ENCODE measurements at places on chromosomes 1 and 21.

DNA sequence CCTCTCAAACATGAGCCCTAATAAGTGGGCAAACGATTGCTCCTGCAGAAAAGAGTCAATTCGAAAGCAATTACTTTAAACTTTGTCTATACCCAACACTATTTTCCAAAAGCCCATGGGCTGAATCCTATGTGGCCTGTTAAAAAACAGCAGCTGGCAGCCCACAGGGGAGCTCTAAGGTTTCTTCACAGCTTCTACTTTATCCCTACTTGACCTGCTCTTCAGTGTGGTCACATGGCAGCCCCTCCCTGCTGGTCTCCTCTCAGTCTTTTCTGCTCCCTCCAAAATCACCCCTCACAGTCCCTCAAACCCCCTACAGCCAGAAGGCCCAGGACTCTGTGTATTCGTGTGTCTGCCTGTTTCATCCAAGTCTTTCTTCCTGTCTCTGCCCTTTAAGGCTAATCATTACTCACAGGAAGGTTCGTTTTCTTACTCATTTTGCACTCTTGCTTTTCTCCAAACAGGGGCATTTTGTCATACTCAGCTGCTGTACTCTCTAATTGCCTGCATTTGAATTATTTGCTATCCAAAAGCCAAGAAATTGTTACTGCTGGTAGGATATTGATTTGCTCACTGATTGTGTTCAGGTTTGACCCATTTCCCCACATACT is 62.4 kb upstream of the FAM3B start:
- DNase-seq: no peak

DNA sequence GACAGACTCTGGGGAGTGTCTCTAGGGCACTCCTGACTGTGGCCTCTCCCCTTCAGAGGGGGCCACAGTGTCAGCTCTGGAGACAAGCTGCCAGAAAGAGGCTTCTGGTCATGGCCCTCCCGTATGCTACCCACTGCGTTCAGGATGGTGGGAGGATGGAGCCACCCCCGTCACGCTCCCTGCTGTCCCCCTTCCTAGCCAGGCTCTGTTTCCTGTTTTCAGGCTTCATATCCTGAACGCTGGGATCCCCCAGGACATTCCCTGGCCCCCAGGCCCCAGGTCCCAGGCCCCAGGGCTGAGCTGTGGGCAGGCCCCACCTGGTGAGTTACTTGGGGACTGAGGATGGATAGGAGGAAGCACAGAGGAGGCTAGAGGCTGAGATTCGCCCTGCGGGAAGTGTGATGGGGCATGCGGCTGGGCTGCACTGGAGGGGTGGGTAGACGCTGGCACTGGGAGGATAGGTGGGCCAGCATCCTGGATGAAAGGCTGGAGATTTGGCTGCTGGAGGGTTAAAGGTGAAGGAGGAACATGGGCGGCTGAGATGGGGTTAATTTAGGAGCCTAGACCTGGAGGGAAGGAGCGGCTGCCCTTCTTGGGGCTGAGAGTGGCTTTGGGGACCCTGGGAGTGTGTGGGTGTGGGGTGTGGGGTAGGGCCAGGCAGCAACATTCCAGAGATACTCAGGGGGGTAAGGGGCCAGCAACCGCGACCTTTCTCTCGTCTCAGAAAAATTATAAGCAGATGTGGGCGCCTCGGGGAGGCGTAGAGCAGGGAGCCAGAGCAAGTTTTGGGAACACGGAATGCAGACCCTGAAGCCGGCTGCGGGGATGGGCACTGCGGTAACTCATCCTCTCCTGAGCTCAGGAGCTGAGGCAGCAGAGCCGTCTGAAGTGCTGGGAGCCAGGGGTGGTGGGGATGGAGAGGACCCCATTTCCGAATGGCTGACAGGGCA is 8.7 kb downstream of the PEAR1 start:
- DNase-seq: no peak

GRCh38 chr1:246427611-246428010 is 79.5 kb downstream of the SMYD3 start:
- no peak for DNase-seq

- DNase-seq: no peak
Measured at GRCh38 chr1:107637101-107637500, 327.9 kb downstream of the VAV3 start.

GRCh38 chr1:236868625-236869467 is 73.8 kb downstream of the MTR start:
- peak; percentile 5 for DNase-seq

DNA sequence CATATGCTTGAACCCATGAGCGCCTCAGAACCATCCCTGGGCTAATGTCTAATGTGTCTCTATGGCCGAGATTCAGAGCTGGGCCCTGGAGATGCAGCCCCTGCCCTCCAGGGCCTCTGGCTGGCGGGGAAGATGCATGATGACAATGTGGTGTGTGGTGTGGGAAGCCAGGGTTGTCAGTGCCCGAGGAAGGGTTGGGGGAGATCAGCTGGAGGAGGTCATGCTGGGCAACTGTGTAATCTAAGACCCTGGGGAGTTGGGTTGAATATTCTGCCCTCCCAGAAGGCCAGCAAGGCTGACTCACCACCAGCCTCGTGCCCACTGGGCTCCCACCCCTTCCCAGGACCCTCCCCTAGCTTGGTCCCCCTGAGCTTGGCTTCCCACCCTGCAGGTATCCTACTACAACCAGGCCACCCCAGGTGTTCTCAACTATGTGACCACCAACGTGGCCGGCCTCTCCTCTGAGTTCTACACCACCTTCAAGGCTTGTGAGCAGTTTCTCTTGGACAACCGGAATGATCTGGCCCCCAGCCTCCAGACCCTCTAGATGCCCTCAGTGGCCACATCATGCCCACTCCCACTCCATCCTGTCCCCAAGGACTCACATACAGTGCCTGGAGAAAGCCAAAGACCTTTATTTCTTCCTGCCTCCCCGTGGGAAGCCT is 14.6 kb downstream of the FAM151A start:
- DNase-seq: no peak

DNA sequence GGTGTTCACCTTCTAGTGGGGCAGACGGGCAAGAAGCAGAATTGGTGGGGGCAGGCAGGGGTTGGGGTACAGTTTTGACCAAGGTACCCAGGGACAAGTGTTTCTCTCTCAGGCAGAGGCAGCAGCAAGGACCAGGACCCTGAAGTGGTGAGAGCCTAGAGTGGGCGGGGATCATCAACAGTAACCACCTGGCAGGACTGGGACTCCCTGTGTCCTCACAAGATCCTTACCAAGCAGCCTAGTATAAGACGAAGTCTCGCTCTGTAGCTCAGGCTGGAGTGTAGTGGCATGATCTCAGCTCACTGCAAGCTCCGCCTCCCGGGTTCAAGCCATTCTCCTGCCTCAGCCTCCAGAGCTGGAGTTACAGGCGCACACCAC is 3.2 kb upstream of the NADK start:
- no peak for DNase-seq

- no peak for DNase-seq
Measured at GRCh38 chr1:155093911-155094621, 15.4 kb downstream of the EFNA3 start.

- DNase-seq: no peak
Measured at GRCh38 chr1:179230251-179230650, 774 bp upstream of the ABL2 start.

DNA sequence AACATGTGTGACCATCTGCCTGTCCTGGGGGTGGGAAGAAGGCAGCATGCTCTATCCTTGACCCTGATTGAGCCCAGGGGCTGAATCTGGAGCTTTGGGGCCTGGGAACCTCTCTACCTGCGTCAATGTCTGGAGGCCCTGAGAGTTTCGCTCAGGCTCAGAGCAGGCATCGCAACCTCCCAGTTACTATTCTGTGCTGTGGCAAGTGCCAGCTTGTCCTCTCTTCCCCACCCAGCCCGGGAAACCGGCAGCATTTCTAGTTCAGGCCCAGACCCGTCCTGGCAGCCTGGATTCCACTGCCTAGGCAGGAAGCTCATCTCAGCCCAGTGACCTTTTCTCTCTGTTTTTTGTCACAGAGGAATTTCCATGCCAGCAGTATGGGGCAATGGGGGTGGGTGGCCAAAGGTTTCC is 10.0 kb upstream of the IRF6 start:
- DNase-seq: no peak

DNA sequence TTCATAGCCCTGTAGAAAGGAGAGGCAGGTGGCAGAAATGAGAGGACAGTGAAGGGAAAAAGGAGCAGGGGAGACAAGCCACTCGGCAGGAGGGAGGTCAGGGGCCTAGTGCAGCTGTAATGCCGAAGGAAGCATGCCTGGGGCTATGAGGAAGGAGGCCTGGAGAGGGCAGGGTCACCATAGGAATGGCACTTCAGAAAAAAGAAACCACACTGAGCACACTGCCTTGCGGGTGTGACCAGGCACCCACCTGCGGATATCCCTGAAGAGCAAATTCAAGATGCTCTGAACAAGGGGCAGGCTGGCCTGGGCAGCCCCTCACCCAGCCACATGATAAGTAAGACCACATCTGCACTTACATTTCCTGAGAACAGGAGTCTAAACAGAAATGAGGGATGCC is 104.7 kb downstream of the JAK1 start:
- no peak for DNase-seq

DNA sequence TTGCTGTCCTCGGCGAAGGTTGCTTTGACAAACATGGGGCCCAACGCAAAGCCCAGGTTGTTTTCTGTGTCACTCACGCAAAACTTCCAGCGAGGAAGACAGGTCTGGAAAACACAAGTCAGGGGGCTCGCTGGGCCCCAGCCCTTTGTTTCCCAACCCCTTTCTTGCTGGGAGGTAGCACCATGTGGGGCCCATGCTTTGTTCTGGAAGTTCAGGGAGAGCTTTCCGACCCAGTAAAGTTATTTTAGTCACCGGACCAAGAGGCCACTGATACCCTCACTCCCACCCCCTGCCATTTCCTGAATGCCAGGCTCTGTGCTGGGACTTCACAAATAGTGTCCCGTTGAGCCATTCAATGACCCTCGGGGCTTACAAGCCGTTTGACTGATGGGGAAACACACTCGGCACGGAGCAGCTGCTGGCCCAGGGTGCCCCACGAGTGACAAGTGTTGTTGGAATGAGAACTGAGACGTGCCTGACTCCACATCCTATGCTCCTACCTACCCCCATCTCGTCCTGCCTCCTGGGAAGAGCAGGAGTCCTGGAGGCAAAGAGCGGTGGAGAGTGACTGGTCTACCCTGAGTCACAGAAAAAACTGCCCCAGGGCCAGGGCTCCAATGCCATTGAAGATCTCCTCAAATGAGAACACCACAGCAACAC is 52.0 kb downstream of the ECE1 start:
- no peak for DNase-seq

DNA sequence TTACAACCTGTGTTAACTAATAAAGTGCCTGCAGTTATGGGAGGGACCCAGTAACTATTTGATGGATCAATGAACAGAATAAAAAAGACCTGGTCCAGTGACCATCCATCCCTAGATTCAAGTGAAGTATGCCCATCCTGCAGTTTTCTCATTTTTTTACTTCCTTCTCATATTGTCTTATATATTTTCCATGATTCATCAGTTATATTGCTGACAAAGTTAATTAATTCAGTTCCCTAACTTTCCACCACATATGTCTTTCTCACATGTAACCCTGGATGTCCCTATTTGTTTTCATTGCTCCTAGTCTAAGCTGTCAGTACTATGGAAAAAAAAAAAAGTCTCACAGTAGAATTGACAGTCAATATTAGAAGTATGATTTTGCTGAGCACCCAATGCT is 64.3 kb downstream of the ITGB3BP start:
- no peak for DNase-seq

- no peak for DNase-seq
Measured at GRCh38 chr21:45839274-45839673, 142.3 kb upstream of the COL6A1 start.

- DNase-seq: no peak
Measured at GRCh38 chr1:161781995-161782394, 15.9 kb downstream of the ATF6 start.

DNA sequence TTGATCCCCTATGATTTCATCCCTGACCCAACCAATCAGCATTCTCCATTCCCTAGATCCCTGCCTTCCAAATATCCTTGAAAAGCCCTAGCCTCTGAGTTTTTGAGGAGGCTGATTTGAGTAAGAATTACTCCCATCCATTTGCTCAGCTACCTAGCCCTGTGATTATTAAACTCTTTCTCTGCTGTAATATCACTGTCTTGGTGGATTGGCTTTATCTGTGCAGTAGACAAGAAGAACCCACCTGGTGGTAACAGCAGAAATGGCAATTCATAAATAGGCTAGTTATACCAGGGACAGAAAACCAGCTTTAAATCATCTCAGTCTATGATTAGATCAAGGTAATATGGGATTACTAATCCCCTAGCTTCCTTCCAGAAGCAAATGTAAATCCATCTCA is 13.0 kb downstream of the IL20 start:
- DNase-seq: no peak

DNA sequence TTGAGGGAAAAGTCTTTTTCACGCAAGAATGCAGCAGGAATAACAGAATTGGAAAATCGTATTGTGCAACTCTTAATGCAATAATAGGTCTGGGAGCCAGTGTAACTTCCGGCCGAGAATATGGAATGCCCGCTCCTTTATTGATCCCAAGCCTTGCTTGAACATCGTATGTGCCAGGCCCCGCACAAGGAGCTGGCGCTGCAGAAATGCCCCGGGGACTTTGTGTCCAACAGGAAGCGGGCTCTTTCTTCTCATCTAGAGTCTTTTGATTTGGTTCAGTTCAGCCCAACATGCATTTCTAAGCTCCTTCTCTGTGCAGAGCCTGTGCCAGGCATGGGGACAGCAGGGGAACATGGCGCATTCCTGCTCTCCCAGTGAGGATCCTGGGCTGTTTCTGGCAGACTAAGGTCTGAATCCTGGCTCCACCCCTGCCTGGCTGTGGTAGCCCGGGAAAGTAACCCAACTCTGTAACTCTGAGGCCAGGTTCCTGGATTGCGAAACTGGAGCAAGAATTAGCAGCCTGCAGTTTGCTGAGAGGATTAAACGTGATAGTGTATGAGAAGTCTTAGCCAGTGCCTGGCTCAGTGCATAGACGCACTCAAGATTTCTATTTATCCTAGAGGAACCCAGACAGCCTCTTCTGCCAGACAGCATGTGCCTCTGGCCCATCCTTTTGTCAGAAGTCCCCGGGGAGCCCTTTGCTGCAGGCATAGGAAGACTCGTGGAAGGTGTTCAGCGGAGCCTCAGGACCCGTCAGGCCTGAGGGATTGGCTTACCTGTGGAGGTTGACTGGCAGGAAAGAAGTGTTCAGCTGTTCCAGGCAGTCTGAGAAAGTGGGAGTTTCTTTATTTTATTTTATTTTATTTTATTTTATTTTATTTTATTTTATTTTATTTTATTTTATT is 987 bp upstream of the CDCP2 start:
- no peak for DNase-seq

GRCh38 chr1:39988618-39989343 is 33.8 kb downstream of the MFSD2A start:
- no peak for DNase-seq
